ENCODE measurements at places on chromosomes 7 and 10. TPM values are rescaled to one million over a fixed set of nuclear protein-coding genes. Genes with fewer than 3 reads are reported as not detected.
A peak's percentile ranks its signal among the peaks of the same experiment; 100 is the strongest.

DNA sequence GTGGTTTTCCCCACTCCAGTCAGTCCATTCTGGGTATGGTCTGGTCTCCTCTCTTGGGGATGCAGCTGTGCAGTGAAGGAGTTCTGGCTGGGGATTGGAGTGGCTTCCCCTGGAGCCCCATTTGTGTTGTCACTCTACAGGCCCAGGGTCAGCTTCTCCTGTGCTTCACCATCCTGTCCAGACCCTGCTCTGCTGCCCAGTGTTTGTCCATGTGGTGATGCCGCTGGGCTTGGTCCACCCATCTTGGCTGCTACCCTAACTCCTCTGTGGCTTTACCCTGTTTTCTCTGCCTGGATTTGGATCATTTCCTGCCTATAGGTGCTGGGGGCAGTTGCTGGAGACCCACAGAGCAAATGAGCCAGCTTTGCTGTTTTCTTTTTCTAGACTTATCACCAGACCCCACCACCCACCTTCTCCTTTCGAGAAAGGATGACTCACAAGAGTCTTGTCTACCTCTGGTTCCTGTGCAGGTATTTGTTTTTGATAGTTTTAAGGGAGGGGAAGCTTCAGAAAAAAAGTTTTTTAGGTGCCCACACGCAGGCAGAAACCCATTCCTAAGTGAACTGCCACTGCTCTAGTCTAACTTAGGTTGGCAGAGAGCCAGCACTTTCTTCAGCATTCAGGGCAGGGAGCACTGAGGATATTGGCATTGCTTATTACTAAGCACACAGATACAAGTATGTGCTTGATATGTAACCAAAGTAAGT, 8.5 kb downstream of the ZDHHC16 start:
- no peak overlapping the region for H3K4me3 ChIP-seq
- H3K36me3 ChIP-seq, result peaks cover 38% of the 10 kb centered on the region
- H3K4me1 ChIP-seq, result peaks cover 22% of the 10 kb centered on the region
- DNase-seq, result no peak
- H3K27me3 ChIP-seq, result peaks cover 12% of the 10 kb centered on the region

- H3K4me1 ChIP-seq, result no peaks in the 10 kb centered on the region
- H3K4me3 ChIP-seq, result no peak overlapping the region
- DNase-seq, result no peak
- no peaks in the 10 kb centered on the region for H3K27me3 ChIP-seq
These were observed 586.3 kb upstream of the ANKRD30A start for GRCh38 chr10:36538953-36539586.

DNA sequence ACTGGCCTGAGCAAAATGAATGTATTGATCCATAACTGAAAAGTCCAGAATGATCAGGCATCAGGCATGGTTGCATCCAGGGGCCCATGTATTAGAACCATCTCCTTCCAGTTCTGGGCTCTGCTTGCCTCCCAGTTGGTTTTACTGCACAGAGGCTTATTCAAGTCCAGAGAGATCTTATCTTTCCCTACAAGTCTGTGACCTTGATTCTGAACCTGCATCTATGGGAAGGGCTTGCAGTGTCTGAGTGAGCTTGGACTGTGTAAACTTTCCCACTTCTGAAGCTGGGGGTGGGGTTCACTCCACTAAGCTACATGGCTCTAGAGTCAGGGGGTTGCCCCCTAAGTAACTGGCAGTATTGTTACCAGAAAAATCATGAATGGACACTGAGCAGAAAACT, 136.2 kb downstream of the TCF7L2 start:
- no peak for DNase-seq
- peaks cover 7% of the 10 kb centered on the region for H3K27me3 ChIP-seq
- peaks cover 54% of the 10 kb centered on the region for H3K4me1 ChIP-seq
- H3K36me3 ChIP-seq, result peaks cover 14% of the 10 kb centered on the region

DNA sequence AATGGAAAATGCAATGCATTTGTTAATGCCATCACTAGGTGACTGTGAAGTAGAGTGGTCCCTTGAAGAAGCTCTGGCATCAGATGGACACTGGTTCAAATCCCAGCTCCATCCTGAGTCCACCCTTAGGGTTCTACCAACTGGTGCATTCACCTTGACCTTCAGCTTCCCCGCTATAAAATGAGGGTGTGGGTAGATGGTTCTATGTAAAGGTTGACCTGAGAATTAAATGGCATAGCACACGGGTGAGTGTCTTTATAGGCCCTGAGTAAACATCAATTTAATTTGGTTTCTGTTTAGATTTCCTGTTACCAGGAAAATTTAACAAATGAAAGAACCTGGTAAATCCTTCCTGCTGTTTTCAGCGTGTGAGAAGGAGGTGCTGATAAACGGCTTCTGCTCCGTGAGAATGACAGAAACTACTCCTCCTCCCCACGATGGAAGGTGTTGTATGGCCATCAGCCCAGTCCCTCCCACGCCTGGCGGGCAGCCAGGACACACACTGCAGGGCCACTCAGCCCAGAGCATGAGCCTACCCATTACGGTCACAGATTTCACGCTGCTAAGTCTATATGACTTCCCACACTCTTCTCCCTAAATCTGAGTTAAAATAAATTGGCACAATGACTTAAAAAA, 210.1 kb downstream of the TNS3 start:
- H3K27ac ChIP-seq, result no peak overlapping the region
- DNase-seq, result no peak
- no peak overlapping the region for H3K4me3 ChIP-seq

- no peaks in the 10 kb centered on the region for H3K27me3 ChIP-seq
- H3K4me1 ChIP-seq, result peaks cover 15% of the 10 kb centered on the region
- DNase-seq, result no peak
- H3K36me3 ChIP-seq, result 0 out of 2 replicates have a peak, but pooled peaks cover 5% of the 10 kb centered on the region
These were observed 2.1 kb upstream of the GUSB start for GRCh38 chr7:65983965-65984658.

DNA sequence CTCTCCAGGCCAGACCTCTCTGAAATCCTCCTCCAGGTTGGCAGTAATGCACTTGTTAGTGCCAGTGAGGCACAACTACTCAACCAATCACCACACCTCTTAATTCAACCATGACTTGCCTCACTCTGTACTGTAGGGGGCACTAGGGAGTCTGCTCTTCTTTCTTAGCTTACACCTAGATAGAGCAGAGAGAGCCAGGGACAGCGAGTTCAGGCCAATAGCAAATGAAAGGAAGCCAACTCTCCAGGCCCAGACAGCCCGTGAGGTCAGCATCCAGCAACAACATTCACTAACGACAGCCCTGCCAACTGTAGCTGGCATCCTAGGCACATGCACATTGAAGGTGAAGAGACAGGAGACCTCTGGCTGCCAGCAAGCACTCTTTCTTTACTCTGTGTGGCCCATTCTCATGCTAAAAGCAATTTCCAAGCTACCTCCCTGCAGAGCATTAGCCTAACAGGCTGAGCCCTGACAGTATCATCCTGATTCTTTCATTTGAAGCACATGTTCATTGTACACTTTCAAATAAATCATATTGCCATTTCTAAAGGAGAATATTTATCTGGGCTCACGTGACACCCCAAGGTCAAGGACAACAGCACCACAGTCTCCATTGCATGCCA, 136.3 kb downstream of the DPY19L1 start:
- no peak overlapping the region for H3K27ac ChIP-seq
- H3K4me3 ChIP-seq, result no peak overlapping the region
- DNase-seq, result no peak
- peaks cover 11% of the 10 kb centered on the region for H3K27me3 ChIP-seq
- no peaks in the 10 kb centered on the region for H3K4me1 ChIP-seq

- no peaks in the 10 kb centered on the region for H3K4me1 ChIP-seq
- DNase-seq, result no peak
- no peaks in the 10 kb centered on the region for H3K36me3 ChIP-seq
- H3K27ac ChIP-seq, result no peak overlapping the region
These were observed 99.1 kb downstream of the GRID1 start for GRCh38 chr10:86267286-86268195.

DNA sequence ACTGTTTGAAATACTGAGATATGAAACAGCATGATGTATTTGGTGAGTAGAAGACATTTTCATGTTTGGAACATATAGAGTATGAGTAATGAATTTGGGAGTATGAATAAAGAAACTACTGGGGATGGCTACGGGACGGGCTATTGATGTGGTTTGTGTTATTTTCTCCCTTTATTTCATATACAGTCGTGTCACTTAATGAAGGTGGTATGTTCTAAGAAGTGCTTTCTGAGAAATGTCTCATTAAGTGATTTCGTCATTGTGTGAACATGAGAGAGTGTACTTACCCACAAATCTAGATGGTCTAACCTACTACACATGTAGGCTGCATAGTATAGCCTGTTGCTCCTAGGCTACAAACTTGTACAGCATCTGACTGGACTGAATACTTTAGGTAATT, 106.3 kb downstream of the CCNY start:
- peaks cover 44% of the 10 kb centered on the region for H3K4me1 ChIP-seq
- H3K27ac ChIP-seq, result peak overlapping the region; percentile 25
- H3K36me3 ChIP-seq, result peaks cover 39% of the 10 kb centered on the region
- H3K27me3 ChIP-seq, result peaks cover 2% of the 10 kb centered on the region
- H3K4me3 ChIP-seq, result no peak overlapping the region

DNA sequence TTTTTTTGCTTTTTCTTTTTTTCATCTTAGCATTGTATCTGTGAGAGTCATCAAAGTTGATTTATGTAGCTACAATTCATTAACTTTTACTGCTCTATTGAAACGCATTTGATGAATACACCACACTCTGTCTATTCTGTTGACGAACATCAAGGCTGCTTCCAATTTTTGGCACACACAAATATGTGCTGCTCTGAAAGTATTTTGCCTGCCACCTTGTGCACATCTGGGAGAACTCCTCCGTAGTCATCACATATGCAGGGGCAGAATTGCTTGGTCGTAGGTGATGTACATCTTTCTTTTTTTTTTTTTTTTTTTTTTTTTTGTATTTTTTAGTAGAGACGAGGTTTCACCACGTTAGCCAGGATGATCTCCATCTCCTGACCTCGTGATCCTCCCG, 796.8 kb downstream of the KCNMA1 start:
- no peaks in the 10 kb centered on the region for H3K36me3 ChIP-seq
- H3K4me1 ChIP-seq, result no peaks in the 10 kb centered on the region
- H3K27me3 ChIP-seq, result peaks cover 6% of the 10 kb centered on the region

DNA sequence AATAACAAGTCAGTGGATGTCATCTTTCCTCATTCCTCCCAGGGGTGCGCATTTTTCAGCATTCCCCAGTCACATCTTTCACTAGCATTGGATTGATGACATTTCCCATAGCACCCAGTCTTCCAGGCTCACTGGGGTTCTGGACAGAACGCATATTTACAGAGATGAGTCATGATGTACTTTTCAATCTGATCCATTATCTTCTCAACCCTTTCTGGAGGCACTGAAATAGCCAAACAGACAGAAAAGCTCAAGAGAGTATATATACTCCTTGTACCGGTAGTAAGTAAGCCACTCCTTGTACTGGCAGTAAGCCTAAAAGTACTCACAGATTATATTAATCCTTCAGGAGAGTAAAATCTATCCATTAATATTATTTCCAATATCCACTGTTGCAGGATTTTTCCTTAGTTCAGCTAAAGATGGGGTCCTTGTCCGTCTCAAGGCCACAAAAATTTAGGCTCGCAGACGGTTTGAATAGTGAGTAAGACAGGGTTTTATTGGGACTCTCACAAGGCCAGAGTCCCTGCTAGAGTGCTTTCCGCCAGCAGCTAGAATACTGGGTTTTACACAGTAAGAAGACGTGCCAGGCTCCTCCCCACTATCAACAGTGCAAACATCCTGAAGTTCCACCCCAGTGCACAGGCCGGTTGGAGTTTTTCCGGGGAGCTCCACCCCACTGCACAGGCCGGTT, 60.8 kb downstream of the MDH2 start:
- H3K27me3 ChIP-seq, result peaks cover 9% of the 10 kb centered on the region
- H3K27ac ChIP-seq, result no peak overlapping the region
- peaks cover 11% of the 10 kb centered on the region for H3K4me1 ChIP-seq
- no peaks in the 10 kb centered on the region for H3K36me3 ChIP-seq

DNA sequence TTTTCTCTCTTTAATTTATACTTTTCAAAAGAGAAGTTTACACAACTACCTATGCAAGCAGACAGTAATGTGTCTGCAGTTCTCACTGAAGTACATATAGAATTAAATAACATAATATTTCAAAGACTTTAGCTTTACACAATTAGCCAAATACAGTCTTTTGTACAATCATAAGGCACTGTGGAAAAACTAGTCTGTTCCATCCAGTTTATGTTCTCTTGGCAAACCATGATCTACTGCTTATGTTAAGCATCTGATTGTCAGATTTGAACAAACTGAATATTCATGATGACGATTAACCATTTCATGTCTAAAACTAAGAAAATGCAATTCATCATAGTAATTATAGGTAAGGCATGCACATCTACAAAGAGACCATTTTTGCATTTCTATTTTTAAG, 842 bp downstream of the SEMA3A start:
- peaks cover 48% of the 10 kb centered on the region for H3K4me1 ChIP-seq
- H3K27ac ChIP-seq, result peak overlapping the region; percentile 88
- peaks cover 2% of the 10 kb centered on the region for H3K27me3 ChIP-seq

COL28A1 gene
- total RNA-seq, result 0.10 TPM

GRCh38 chr10:96651998-96652431, 65.2 kb upstream of the TM9SF3 start:
- H3K36me3 ChIP-seq, result no peaks in the 10 kb centered on the region
- no peak overlapping the region for H3K27ac ChIP-seq
- DNase-seq, result no peak
- H3K4me3 ChIP-seq, result no peak overlapping the region
